ENCODE measurements at places on chromosomes 1 and 21.
A peak's percentile ranks its signal among the peaks of the same experiment; 100 is the strongest.

DNA sequence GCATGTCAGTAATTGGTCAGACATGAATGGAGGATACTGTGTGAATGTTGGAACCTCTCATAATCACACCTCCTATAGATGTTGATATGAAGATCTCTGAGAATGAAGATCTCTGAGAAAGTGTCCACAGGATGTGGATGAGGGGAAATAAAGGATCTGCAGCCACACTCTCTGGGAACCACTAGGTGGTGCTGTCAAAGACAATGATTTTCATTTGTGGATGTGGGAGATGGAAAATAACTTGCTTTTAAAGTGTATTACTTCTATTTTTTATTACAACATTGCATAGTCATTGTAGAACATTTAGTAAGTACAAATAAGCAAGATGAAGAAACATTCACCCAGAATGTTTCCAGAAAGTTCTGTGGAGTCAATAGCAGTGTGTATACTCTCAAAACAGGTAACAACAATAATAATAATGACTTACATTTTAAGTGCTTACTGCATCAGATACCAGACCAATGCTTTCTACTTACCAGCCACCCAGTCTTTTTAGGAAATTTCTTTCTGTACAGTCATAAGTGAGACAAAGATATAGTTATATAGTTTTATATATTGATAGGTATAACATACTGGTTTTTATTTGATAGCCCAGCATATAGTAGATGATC lies 128.2 kb downstream of the ATG4C start:
- no peak for DNase-seq

- DNase-seq: no peak
Measured at GRCh38 chr1:82143108-82143833, 342.5 kb downstream of the ADGRL2 start.

DNA sequence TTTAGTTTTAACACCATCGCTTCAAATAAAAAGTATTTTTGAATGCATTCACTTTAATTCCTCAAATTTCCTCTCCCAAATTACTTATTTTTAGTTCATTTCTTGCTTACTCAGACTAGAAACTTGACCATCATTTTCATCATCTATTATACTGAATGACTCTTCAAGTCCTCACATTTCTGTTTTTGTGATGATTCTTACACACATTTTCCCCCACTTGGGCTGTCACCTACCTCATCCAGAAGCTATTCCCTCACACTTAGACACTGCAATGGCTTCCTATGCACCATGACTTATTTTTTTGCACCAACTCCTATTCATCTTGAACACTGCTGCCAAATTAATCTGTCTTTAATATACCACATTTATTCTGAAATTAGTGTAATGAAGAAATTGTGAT lies 239.6 kb upstream of the DUSP10 start:
- no peak for DNase-seq

GRCh38 chr1:29342983-29343382 lies 106.7 kb downstream of the PTPRU start:
- DNase-seq: no peak

- no peak for DNase-seq
Measured at GRCh38 chr1:233138788-233139585, 156.5 kb downstream of the PCNX2 start.

DNA sequence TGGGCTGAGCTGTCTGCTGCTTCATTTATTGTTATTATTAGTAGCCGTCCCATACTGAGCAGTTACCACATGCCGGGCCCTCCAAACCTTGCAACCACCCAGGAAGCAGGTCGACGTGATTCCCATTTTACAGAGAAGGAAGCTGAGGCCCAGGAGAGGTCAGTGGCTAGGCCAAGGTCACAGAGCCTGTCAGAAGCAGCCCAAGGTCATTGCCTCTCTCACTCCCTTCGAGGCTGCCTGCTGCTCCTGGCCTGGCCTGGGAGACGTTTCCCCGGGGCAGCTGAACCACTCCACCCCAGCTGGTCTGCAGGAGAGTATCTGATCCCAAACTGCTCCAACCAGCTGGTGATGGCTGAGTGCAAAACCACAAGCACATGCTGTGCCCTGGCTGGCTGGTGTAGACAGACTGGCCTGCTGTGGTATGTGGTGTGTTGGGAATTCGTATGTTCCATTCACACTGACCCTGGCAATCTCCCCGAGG lies 6.5 kb downstream of the PADI4 start:
- DNase-seq: no peak

DNA sequence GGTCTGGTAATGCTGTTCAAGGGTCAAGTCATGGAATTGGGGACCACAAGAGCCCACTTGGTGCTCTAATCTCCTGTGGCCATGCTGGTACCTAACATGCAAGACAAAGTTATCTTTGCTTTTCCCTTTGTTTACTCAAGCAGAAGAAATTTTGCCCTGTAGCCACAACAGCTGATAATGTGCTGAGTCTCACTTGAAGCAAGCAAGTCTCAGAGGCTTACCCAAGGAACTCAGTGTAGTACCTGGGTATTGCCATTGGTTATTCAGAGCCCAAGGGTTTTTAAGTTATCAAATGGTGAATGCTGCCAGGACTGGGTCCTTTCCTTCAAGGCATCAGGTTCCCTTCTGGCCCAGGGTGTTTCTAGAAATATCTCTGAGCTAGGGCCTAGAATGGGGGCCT lies 198.9 kb upstream of the RNPC3 start:
- DNase-seq: no peak

DNA sequence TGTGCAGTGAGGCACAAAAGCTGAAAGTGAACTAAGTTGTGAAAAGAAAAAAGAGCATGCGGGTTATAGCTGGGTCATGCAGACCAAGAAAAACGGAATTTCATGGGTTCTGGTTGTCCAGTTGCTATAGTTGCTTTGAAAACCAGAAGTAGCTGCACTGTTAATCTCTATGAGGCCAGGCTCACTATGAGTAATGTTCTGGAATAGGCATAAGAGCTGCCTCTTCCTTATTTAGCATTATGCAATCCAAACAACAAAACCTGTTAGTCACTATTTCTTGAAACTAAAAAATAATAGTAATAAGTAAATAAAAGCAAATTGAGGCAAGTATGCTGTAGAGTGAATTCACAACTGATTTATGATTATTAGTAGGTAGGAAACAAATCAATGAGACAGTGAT lies 1383.7 kb downstream of the MRPL39 start:
- DNase-seq: no peak

DNA sequence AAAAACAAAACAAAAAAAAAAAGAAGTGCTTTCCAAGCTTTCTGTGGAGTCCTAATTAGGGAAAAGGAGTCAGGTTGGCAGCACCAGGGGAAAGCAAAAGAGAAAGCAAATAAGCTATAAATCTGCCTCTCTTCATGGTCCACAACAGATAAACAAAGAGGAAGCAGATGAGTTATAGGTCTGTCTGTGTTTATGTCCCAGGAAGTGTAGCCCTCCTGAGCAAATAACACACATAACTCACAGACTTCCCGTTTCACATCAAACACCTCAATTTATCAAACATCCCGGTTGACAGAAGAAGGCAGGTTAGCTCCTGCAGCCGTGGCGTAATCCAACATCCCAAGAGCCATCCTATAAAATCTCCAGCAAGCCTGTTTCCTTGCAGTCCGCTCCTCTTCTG lies 5.6 kb upstream of the SLC2A5 start:
- DNase-seq: peak; percentile 36

GRCh38 chr21:46081022-46081861 lies 16.7 kb upstream of the COL6A2 start:
- DNase-seq: no peak

- no peak for DNase-seq
Measured at GRCh38 chr1:217018648-217019047, 295.4 kb upstream of the ESRRG start.

- no peak for DNase-seq
Measured at GRCh38 chr1:159084152-159084551, 7.6 kb upstream of the AIM2 start.

DNA sequence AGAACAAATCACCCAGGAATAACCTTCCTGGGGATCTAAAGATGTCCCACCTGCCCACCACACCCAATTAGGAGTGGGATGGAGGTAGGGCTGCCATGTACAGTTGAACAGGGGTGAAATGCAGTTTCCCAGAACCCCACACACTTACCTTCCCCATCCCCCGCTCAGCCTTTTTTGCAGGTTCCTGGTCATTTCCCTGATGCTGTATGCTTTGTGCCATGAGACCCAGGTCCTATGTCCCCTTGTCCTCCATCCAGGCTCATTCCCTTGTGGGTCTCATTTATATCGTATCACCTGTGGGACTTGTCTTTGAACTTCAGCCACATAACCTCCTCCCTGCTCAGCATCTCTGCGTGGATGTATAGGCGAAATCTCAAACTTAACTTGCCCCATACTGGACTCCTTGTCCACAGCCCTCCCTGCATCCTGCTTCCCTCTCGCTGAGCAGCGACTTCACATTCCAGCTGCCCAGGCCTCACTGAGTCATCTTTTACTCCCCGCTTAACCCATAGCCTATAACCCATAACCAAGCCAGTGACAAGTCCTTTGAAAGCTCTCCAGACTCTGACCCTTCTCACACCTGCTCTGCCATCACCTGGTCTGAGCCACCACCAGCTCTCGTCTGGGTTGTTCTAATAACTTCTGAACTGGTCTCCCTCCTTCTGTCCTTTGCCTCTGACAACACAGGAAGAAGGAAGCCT lies 4.7 kb downstream of the LDLRAD2 start:
- no peak for DNase-seq

- DNase-seq: no peak
Measured at GRCh38 chr1:100657876-100658715, 61.4 kb upstream of the VCAM1 start.

GRCh38 chr1:198121056-198121826 lies 35.6 kb upstream of the NEK7 start:
- no peak for DNase-seq

GRCh38 chr1:97378596-97378995 lies 542.2 kb downstream of the DPYD start:
- no peak for DNase-seq

DNA sequence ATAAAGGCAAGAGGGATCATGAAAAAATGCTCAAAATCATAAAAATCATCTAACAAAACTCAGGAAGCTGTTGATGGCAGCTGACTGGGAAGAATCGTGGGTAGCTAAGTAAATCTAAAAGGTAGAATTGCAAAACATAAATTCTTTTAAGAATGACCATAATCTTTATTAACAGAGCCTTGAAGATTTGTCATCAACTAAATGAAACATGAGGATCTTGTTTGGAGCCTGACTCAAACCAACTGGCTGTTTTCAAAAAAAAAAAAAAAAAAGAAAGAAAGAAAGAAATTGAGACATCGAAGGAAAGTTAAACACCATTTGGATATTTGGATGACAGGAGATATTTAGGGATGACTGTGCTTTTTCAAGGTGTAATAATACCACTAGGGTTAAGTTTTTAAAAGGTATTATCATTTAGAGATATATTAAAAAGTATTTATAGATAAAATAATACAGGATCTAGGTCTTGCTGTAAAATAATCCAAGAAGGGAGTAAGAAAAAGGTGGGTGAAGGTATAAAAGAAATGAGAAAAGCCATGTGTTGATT lies 48.6 kb downstream of the CD34 start:
- DNase-seq: no peak

DNA sequence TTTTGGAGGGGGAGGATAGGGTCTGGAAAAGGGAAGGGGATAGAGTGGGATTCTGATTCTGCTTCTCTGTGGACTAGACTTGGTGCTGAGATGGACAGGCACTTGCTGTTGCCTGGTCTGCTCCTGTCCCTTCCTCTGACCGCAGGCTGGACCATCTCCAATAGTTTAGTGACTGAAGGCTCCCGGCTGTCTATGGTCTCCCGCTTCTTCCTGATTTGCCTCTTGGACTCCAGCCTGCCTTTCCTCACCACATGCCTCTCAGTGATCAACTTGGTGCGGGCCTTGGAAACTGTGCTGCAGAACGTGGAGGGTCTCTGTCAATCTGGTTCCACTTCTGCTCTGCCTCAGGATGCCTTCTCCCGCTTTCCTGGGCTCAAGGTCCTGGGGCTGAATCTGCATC lies 6.3 kb upstream of the ZSCAN20 start:
- DNase-seq: no peak

- no peak for DNase-seq
Measured at GRCh38 chr1:112445596-112445995, 49.6 kb downstream of the CTTNBP2NL start.

GRCh38 chr1:111234866-111235265 lies 7.4 kb downstream of the CHI3L2 start:
- DNase-seq: no peak

DNA sequence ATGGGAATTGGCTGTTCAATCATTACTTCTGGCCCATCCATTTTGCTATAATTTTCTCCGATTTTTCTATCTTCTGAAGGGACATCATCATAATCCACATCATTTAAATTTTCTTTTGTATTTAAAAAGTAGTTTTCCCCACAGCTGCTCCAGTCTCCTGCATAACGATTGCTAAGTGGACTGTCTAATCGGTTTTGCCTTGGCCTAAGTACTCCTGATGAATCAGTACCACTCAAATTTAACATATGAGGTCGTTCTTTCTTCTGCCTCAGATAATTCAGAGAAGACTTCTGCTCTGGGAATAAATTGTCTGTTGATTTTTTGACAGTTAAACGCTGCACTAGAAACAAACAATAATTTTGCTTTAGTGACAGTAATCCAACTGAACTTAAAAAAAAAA lies 41.9 kb downstream of the SYDE2 start:
- no peak for DNase-seq

DNA sequence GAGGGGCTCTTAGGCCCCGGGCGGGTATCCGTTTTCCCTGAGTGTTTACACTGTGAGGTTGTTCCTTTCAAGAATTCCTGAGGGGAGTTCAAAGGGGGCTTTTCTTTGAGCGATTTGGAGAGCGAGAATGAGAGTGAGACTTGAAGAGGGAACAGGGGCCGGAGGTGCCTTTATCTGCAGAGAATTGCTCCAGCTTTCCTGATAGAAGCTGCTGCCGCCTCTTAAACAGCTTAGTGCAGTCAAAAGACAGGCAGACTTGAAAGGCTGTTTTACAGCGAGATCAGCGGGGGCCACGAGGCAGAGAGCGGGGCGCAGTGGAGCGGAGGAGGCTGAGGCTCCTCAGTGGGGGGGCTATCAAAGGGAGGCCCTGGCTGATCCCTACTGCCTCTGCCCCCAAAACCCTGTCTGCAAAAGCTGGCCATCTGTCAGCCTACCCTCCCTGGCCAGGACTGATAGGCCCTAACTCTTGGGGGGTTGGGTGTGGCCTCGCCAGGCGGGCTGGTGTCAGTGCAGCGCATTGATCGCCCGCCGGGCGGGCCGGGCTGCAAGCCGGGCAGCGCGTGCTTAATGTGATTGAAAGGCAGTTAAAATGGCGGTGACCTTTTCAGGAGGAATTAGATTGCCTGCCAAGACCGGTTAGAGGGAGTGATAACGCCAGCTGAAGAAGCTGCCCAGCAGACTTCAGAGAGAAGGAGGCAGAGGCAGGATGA lies 36.4 kb downstream of the TMEM53 start:
- no peak for DNase-seq

GRCh38 chr1:7516341-7516740 lies 254.8 kb upstream of the VAMP3 start:
- DNase-seq: no peak

DNA sequence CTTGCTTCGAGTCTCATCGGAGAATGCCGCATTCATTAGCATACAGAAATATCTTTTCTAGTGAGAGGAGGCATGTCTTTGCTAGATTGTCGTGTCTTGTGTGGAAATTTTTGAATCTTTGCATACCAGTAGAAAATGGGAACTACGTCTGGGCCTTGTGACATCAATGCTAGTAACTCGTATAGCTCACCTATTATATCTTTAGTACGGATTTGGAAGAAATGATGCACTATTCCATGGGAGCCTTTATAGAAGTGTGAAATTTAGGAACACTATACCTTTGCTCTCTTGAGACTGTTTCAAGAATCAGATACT lies 835 bp downstream of the UHMK1 start:
- DNase-seq: no peak
